ENCODE measurements at places on chromosomes 6 and 20. TPM values are rescaled to one million over a fixed set of nuclear protein-coding genes. Genes with fewer than 3 reads are reported as not detected.

The RAD21L1 gene
- not detected for total RNA-seq

The SMIM29 gene
- 30.2 TPM for total RNA-seq

The HIVEP1 gene
- 12.4 TPM for total RNA-seq

The HSPA12B gene
- total RNA-seq = 0.48 TPM

The AK9 gene
- 1.5 TPM for total RNA-seq

The SLC22A7 gene
- total RNA-seq = not detected

The TXLNB gene
- not detected for total RNA-seq

The ALDH5A1 gene
- total RNA-seq = 8.3 TPM

The FNDC1 gene
- 0.07 TPM for total RNA-seq

The HTR1E gene
- not detected for total RNA-seq

The GSTA2 gene
- not detected for total RNA-seq

The NRSN2 gene
- total RNA-seq = 60.3 TPM

The NSFL1C gene
- 128 TPM for total RNA-seq

The TRIM31 gene
- 2.1 TPM for total RNA-seq

The HLA-DRB1 gene
- not detected for total RNA-seq

The SLC17A4 gene
- total RNA-seq = not detected

The FNDC11 gene
- total RNA-seq = 0.09 TPM

Data from A549 treated with CpdA at 1 μM for 4 hours (cell line).